Germinal center (tissue), 1 donor: ENCODE measurements at places on chromosomes 5 and 9.

- peak; percentile 42 for DNase-seq
These were observed 797 bp downstream of the FAM78A start for GRCh38 chr9:131275332-131276093.

- DNase-seq, result peak; percentile 35
These were observed 92.4 kb downstream of the ARL15 start for GRCh38 chr5:54217826-54218503.

GRCh38 chr9:136117291-136117915 is 1.3 kb downstream of the TMEM250 start:
- no peak for DNase-seq

DNA sequence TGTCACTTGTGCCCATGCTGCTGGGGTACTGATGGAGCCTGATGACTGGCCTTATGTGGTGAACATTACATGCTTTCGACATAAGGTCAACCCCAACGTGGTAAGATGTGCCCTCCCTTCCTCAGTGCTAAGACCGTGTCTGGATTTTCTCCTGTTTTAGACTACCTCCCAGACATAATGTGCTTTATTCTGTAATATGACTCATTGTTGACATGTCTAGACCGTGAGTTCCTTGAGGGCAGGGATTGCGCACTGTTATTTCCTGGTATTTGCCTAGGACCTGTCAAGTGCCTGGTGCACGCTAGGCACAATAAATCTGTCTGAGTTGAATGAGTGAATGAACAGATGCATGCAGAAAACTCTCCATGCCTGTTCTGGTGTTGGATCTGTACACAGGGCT is 346.0 kb downstream of the KDM4C start:
- no peak for DNase-seq

DNA sequence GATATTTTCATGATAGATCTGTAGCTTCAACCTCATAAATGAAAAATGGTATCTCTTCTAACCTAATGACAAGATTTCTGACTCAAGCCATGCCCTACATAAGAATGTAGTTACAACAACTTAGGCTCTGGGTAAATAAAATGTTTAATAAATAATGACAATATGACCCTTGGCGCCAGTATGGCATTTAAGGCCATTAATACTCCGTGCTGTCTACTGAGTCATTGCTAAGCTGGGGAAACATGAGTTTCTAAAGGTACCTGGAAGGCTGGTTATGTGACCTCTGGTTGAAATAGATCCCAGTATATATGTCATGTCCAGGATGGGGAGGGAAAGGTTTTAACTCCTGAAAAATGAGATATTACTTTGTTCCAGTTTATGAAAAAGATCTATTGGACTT is 58.0 kb upstream of the CEMIP2 start:
- DNase-seq, result no peak

- no peak for DNase-seq
These were observed 227.4 kb downstream of the MAN2A1 start for GRCh38 chr5:109917154-109917546.

DNA sequence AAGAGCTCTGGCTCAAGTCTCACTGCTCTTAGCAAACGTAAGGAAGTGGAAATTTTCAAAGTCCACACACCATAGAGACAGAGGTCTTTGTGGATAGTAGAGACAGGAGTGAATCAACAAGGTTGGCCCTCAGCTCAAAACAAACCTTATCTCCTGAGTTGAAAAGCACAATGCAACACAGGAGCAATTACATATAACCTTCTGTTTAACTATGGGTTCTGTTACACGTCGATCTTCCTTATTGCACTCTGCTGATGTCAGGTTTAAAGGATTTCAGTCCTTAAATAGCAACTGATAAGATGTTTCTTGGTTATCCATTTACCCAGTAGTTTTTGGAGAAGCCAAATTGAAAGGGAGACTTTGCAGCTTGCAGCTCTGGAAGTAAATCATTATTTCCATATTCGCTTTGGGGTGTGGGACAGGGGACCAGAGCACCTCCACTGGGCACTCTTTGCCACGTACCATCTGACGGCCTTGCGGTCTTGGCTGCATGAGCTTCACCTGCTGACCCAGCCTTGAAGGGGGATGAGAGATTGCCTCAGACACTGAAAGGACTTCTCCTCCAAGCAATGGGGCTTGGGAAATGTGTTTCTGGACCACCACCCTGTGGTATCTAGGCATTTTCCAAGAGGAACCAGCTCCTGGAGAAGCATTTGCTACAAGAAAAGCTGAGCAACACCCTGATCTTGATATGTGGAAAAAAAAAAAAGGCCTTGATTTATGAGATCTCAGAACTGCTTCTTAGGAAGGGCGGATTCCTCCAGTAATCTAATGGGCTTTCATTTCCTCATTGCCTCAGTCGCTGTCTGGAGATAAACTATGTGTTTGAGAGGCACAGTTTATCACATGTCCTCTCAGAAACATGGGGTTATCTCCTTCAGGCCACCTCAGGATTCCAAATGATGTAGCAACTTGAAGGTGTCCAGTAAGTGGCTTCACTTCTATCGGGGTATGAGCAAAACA is 56.2 kb upstream of the ZNF622 start:
- DNase-seq, result no peak
